ENCODE measurements at places on chromosomes 16 and 17.

DNA sequence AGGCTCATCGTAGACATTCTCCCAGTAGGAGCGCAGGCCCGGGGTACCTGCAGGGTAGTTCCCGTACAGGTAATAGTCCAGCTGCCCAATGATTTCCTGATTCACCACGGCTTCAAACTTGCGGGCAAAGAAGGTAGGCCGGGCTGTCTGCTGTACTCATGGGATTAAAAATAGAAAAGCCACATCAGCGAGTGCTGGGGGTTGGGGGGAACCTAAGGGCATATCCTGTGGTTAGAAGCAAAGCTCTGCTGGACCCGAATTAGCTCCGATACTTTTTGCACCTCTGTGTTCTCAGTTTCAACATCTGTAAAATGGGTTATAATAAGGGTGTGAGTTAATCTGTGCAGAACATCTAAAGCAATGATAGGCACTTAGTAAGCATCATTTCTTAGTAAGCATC is 336.2 kb downstream of the XYLT1 start:
- DNase-seq: no peak

GRCh38 chr16:60328152-60328551 is 1594.0 kb upstream of the GOT2 start:
- DNase-seq: no peak

- DNase-seq: no peak
Observed at GRCh38 chr16:73457851-73458250, 409.9 kb upstream of the ZFHX3 start.

DNA sequence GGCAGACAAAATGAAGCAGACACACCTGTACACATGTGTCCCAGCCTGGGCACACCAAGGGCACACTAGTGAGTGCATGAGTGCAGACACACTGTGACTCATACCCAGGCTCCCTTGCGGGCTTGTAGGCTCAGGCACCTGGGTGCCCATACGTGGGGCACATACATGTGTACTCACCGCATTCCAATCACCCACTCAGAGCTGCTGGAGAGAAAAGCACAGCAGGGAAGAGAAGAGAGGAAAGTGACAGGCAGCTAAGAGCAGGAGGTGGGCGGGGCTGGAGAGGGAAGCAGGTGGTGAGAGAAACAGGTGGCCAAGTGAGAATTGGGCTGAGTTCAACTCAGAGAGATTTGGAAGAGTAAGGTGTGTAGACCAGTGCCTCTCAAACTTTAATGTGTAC is 54.0 kb downstream of the TMEM132E start:
- DNase-seq: no peak

DNA sequence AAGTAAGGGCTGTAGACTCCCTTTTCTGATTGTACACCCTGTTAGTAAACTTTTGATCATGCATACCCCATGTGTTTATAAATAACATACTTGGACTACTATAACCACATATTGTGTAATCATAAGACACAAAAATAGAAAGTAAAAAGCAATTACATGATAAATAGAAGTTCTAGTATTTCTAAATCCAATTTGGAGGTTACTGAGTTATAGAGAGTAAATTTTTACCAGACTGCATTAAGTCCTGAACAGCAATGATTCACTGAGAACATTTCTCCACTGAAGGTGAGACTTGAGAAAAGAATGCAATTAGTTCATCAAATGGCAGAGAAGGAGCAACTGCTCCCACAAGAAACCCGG is 7.7 kb upstream of the TBKBP1 start:
- DNase-seq: peak; percentile 57

DNA sequence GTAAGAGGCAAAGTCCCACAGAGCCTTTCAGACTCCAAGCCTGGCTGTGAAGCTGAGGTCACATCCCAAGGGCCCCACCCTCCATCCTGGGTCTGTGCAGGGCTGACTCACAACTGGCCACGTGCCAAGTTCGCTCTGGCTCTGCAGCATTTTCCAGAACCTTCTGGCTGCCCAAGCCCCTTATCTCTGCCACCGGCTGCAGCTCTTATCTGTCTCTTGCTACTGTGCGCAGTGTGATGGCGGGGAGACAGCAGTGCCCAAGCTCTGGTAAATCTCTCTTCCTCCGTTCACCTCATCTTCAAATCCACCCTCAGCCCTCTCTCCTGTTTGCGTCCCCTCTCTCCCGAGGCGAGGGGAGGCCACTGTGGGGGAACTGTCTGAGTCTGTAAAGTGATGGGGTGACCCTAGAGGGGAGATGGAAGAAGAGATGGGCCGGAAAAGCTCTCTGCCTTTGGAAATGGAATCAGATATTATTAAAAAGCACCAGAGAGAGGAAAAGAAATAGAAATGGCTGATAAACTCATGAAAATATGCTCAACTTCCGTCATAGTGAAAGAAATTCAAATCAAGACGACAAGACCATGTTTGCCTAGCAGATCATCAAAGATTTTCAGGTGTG is 162.7 kb upstream of the CDC42EP4 start:
- DNase-seq: peak; percentile 49

DNA sequence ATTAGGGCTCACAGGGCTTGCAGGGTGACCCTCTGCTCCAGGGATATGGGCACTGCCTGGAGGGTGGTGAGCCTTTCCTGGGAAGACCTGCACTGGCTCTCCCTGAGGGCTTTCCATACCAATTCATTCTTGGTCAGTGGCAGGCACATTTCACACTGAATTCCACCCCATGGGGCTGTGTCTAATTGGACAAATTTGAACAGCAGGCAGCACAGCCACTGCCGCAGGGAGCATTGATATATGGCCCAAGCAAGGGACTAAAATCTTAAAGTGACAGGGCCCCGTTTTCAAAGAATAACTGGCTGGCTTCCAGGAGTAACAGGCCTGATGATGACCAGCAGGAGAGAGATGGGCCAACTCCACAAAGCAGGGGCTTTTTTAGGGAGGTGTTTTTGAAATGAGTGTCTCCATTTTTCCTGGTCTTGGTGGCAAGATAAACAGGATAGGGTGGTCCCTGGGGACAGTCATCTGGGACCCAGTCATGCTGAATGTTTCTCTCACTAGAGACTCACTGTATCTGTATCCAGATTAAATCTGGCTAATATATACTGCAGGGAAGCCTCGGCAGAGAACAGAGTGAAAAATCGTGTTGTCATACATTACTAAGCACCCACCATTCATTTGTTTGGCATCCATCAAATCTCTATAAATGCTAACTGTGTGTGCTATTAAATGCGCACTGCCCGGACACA is 74.1 kb upstream of the TBX2 start:
- peak; percentile 52 for DNase-seq

GRCh38 chr17:5138616-5139457 is 23.0 kb downstream of the USP6 start:
- no peak for DNase-seq

- no peak for DNase-seq
Observed at GRCh38 chr17:10380631-10381408, 8.0 kb upstream of the MYH13 start.

DNA sequence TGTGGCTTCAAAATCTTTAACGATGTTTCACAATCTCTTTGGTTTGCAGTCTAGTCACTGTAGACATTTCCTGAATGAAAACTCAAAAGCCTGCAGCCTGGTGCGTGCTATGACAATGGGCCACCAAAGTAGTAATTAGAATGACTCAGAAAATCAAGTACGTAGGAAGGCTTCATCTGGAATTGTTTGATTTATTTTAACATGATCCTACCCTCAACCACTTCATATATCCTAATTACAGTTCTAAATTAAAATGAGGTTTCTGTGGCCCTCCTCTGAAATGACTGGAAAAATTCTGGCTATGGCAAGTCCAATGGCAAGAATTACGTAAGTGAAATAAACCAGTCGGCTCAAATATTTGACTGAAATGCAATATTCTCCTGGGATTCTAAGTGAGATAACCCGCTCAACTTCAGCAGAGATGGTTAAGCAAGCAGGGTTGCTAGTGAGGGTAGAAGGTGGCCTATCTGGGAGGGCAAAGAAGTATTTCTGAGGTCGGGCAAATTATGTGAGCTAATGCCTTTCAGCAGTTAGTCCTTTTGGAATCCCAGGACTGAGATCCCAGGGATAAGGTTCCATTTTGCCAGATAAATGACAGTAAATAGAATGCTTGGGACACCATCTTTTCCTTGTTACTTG is 145.6 kb upstream of the MYOCD start:
- peak; percentile 32 for DNase-seq

- DNase-seq: no peak
Observed at GRCh38 chr17:77845541-77846225, 112.8 kb upstream of the TNRC6C start.

DNA sequence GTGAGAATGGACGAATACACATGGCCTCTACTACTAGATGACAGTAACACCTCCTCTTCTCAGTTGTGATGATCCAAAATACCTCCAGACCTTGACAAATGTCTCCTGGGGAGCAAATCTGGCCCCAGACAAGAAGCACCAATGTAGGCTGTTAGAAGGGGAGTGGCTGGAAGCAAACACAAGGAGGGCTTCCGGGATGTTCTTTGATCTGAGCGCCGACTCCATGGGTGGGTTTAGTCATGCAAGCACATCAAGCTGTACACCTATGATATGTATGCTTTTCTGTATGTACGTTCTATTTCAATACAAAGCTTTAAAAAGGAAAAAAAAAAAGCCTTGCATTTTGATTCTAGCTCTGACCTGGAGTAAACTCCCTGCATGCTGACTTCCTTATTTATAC is 61.4 kb downstream of the ARHGAP17 start:
- no peak for DNase-seq

DNA sequence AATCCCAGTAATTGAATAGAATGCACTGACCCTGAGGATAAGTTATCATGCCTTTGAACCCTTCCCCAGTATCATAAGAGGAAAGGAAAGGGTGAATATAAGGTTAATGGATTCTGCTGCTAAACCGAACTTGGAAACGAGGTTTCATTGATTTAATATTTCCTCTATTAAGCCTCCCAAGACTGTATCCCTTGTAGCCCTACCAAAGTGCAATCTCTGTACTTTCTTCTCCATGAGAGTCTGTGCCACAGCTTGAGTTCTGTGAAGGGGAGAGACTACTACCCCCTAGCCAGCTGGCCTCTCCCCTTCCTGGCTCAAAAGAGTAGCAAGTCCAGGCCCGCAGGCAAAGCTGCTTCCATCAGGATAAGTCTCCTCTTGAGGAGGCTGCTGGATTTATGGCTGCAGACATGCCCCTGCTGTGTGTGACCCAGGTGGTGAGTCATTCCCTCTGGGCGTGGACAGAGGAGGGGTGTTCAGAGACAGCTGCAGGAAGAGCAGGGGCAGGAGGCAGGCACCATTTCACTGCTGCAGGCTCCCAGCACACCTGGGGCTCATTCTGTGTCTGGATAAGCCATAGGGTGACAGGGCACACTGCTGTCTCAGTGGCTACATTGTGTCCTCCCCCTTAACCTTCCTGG is 58.4 kb downstream of the TOM1L2 start:
- DNase-seq: peak; percentile 84

GRCh38 chr17:64245218-64246145 is 17.6 kb downstream of the TEX2 start:
- DNase-seq: peak; percentile 52

DNA sequence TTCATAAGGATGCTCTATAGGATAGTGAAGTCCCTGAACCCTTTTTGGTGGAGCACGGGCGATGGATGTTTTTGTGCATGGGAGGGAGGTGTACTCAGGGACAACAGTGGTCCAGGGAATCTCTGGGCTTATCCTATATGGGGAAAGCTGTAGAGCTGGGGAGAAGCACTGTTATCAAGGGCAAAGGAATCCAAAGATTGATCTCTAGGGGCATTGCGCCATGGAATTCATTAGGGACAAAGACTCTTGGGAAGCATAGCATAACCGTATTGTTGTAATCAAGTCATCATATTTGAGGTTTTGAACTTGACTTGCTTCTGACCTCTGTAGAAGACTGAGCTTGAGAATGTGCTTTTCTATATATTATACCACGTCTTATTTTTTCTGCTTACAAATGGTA is 172.9 kb upstream of the ZFHX3 start:
- no peak for DNase-seq

DNA sequence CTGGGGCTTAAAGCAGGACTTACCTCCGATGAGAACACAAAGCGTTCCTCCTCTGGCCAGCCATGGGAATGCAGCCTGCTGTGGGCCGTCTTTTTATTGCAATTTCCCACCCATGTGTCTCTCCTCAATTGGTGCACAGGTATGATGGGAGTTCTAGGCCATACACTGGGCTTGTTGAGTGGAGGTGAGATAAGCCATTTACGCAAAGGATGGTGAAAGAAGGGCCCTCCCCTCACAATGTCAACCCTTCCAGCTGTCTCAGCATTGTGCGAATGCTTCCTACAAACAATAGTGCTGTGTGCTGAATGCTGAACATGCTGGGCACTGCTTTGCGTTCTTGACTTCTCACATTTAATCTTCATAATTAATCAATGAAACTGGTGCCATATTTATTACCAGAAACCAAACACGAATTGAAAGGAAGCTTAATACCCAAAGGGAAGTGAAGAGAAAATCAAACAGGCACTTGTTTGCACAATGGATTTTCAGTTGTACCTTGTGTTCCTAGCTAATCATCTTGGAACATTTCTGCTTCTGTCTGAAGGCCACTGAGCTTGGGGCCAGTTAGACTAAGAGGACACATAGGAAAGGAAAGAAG is at the start of gene GP2:
Gene GP2 (minus strand): TSS at position 70 of the 598 bp plus-strand sequence. CDS start 1,082 bp downstream, outside the sequence.
- no peak for DNase-seq

- no peak for DNase-seq
Observed at GRCh38 chr17:330993-331701, 21.5 kb downstream of the RPH3AL start.

- DNase-seq: no peak
Observed at GRCh38 chr16:30557707-30557956, 542 bp downstream of the ZNF764 start.

DNA sequence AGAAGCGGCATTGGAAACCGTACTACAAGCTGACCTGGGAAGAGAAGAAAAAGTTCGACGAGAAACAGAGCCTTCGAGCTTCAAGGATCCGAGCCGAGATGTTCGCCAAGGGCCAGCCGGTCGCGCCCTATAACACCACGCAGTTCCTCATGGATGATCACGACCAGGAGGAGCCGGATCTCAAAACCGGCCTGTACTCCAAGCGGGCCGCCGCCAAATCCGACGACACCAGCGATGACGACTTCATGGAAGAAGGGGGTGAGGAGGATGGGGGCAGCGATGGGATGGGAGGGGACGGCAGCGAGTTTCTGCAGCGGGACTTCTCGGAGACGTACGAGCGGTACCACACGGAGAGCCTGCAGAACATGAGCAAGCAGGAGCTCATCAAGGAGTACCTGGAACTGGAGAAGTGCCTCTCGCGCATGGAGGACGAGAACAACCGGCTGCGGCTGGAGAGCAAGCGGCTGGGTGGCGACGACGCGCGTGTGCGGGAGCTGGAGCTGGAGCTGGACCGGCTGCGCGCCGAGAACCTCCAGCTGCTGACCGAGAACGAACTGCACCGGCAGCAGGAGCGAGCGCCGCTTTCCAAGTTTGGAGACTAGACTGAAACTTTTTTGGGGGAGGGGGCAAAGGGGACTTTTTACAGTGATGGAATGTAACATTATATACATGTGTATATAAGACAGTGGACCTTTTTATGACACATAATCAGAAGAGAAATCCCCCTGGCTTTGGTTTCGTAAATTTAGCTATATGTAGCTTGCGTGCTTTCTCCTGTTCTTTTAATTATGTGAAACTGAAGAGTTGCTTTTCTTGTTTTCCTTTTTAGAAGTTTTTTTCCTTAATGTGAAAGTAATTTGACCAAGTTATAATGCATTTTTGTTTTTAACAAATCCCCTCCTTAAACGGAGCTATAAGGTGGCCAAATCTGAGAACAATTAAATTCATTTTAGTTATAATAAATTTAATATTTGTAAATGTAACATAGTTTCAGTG is 1.7 kb downstream of the HEXIM1 start:
- peak; percentile 34 for DNase-seq
